ENCODE measurements at places on chromosomes 11 and 22.

DNA sequence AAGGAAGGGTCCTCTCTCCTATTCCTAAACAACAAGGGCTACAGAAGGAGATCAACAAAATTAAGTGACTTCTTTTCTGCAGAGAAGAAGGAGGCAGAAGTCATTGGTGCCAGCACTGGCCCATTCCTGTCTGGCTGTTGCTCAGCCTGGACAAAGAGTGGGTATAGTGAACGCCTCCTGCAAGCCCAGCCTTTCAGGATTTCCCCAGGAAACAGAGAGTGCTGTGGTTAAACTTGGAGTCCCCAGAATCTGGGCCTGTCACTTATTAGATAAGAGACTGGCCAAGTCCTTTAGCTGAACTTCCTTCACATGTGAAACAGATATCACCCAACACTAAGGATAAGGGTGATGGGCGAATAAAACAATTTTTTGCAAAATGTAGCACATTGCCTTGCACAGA lies 10.9 kb downstream of the TST start:
- no peak for DNase-seq

DNA sequence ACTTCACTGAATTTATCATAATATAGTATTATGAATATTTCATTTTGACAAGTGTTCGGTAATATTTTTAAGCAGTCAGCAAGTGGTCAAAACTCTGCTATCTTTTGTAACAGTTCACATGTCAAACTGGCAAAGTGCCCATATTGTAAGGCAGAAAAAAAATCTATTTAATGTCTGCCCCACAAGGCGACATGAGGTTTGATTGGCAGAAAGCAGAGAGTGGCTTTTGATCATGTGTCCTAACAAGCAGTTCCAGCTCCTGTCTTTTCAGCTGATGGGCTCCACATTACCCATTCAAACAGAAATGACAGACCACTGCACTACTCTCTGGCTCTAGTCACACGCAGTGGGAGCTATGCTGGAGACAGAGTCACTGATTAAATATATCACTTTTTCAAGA lies 59.0 kb downstream of the SOX6 start:
- DNase-seq, result no peak

GRCh38 chr11:1772270-1773130 lies 8.8 kb upstream of the CTSD start:
- DNase-seq, result peak; percentile 44

GRCh38 chr11:30395751-30396150 lies 72.8 kb downstream of the ARL14EP start:
- no peak for DNase-seq

- no peak for DNase-seq
Observed at GRCh38 chr11:41522899-41523672, 63.6 kb upstream of the LRRC4C start.

DNA sequence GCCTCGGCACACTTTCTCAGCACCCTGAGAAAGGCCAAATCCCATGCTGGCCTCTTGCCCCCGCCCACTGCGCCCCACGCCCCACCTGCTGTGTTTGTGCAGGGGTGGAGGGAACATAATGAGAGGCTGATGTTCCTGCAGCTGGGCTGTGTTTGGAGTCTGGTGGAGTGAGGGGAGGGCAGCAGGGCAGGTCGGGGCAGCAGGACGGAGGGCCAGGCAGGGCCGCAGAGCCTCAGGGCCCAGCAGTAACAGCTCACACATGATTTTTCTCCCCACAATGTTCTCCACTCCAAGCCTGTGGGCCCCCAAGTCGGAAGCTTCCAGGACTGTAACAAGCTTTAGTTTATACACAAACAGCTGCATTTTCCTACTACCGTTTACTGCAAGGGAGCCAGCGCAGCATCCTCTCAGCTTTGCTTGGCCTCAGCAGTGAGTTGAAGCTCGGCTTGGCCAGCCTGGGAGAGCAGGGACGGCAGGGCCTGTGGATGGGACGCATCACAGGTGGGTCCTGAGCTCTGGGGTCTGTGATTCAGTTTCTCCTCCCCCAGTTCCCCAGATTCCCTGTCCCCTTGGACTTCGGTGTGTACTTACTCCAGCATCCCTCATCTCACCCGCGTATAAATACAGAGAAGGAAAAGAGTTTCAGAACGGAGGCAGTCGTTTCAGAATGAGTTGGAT lies 51.0 kb downstream of the RPUSD4 start:
- no peak for DNase-seq

DNA sequence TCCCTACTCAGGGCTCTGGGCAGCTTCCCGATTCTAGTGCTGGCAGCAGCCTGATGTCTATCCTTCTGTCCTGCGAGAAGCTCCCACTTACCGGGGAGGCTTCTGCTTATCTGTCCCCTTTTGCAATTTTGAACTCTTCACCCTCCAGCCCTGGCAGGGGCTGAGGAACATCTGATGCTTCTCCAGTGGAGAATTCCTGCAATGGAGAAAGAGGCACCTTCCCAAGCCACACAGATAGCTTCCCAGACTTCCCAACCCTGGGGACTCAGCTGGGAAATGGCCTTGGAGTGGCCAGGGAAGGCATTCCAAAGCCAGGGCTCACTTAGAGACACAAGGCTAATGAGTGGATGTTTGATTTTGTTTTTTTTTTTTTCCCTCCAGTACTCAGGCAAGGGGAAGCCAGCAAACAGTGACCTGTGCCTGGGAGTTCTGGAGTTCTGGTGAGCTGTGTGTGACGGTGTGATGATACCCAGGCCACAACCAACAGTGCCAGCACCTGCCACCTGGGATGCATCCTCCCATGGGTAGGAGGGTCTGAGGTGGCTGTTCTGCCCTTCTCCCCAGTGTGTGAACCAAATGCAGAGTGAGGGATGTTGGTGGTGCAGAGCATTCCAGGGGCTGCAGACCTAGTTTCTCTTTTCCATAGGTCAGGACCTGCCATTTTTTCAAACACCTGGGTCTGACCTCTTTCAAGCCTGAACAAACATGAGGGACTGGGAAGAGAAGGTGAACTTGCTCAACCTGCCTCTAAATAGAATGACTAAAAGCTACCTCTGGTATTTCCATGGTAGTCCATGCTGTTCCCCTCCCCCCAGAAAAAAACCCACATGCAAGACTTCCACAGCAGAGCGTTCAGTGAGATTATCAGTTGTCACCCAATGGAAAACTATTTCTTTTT lies 95.1 kb downstream of the CCDC81 start:
- DNase-seq, result no peak

DNA sequence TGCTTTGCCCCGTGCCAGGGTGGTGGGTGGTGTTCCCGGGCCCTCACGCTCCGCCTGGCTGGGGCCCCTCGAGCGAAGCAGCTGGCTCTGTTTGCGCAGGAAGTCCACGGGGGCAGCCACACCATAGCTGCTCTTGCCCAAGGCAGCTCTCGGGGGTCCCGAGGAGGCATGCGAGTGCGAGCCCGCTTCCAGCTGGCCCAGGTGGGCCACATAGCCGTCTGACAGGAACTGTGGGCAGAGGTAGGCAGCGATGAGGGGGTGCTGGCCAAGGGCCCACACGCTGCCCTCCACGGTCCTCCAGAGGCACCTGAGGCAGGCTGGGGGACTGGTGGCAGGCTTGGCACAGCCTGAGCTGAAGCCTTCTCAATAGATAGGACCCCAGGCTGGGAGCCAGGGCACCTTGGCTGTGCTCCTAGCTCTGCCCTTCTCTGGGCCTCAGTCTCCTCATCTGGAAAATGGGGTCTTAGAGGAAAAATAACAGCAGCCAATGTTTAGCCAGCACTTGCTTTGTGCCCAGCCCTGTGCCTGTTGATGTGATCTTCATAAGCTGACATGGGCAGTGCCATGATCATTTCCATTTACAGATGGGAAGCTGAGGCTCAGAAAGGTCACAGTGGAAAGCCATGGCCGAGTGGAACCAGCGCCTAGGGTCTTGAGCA lies 9.4 kb downstream of the AIP start:
- DNase-seq, result no peak

- DNase-seq, result no peak
Observed at GRCh38 chr11:113278481-113278880, 35.9 kb upstream of the TTC12 start.

DNA sequence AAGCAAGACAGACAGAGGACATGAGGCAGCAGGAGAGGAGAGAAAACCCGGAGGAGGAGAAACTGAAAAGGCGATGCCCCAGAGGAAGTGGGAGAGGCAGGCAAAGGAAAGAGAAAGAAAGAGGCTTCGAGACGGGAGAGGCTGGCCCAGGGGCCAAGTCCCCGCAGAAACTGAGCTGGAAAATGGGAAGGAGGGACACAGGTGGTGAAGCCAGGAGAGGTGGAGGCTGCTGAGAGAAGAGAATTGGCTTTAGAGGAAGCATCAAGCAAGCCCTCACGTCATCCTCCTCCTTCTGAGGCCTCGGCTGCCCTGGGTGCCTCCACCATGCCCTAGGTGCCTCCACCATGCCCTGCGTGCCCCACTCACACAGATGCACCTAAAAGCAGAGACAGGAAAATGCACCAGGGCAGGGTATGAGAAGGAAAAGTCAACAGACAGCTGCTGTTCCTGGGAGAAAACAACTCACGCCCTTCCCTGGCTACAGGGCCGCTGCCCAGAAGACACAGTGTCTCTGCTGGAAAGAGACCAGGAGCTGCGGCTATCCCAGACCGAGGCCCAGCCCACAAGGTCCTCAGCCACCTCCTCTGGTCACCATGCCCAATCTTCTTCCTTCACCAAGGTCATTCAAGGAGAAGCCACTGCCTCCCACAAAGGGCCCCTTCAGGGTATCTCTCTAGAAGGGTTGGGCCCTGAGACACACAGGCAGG lies 14.3 kb downstream of the FXYD6 start:
- no peak for DNase-seq

GRCh38 chr11:70568035-70568813 lies 169.9 kb downstream of the CTTN start:
- DNase-seq, result peak; percentile 31
